ENCODE measurements at places on chromosomes 6 and 20.

GRCh38 chr6:109186012-109186411 is 90.7 kb downstream of the CEP57L1 start:
- no peak for DNase-seq

- DNase-seq, result peak; percentile 6
These were observed 510 bp downstream of the NDRG3 start for GRCh38 chr20:36745234-36745926.

DNA sequence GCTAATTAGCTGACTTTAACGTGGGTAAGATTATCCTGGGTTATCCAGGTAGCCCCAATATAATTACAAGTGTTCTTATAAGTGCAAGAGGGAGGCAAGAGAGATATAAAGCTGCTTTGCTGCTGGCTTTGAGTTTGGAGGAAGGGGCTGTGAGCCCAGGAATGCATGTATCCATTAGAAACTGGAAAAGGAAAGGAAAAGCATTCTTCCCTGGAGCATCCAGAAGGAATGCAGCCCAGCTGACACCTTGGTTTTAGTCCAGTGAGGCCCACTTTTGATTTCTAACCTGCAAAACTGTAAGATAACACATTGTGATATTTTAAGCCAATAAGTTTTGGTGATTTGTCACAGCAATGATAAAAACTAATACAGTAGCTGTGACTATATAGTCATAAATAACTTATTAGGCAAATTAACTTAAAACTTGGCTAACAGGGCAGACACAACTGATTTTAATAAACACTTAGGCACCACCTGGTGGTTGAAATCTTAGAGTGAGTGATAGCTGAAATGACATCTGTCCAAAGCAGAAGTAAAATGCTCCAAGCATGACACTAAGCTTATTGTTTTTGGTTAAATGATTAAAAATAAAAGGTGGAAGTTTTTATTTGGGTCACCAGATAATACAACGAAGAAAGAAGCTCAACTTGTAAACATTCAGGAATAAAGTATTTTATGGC is 35.6 kb downstream of the ADGRF4 start:
- DNase-seq, result peak; percentile 20

DNA sequence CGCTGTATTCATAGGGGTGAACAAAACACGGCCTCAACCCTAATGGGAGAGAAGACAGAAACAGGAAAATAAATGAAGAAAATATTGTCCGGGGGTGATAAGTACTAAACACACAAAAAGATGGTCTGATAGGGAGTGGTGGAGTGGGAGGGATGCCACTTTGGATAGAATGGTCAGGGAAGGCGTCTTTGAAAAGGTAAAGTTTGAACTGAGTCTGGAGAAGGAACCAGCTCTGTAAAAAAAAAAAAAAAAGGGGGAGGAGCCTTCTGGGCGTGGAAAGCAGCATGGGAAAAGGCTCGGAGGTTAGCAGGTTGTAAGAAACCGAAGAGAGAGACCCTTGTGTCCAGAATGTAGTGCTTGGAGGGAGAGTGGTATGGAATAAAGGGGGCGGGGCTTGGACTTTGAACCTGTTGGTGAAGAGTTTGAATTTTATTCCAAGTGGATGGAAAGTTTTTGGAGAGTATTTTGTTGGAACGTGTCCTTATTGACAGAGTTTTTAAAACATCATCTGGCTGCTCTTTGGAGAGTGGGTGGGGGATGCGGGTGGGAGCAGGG is 1.8 kb downstream of the CHMP4B start:
- DNase-seq, result no peak

- no peak for DNase-seq
These were observed 180.9 kb downstream of the KIF16B start for GRCh38 chr20:16392346-16392745.

- DNase-seq, result no peak
These were observed 182.5 kb downstream of the GJA10 start for GRCh38 chr6:90076511-90077415.

DNA sequence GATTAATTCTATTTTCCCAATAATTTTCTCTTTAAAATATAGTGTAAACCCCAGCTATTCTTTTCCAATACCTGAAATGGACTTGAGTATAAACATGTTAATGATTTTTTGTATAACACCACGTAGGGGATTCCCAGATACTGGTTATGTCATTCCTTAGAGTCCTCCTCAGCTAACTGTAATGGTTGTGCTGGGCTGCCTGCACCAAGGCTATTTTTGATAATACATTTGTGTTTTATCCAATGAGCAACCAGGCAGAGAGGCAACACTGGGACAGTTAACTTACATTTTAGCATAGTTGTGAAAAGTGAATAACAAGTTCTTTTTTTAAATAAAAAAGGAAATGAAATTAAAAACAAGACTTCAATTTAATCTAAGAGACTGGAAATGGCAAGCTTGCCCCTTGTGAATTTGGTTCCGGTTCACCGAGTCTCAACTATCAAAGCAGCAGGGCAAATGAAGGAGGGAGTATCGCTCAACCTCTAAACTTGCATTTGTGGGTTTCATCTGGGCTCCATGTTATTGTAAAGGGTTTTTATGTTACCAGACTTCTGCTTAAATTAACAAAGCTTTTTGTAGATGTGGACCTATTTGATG is 18.8 kb upstream of the BACH2 start:
- DNase-seq, result no peak
